ENCODE measurements at places on chromosomes 2 and 18.
A peak's percentile ranks its signal among the peaks of the same experiment; 100 is the strongest.

- no peak for DNase-seq
Measured at GRCh38 chr2:158305501-158305900, 151.1 kb downstream of the CCDC148 start.

DNA sequence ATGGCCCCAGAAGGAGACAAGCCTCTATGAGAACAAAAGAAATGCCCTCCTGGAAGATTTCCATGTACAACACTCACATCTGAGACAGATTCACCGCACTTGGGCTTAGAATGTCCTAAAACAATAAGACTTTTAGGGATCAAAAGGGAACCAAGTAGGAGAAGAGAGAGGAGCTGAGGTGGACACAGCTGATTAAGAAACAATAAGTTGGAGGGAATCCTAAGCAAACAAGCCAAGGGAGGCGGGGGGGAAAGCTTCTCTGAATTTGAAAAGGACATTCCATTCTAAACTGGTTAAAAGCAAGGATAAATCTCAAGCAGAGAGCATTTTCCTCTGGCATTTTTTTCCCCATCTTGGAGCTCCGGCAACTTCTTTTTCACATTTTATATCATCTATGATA, 9.9 kb downstream of the ACVR1 start:
- DNase-seq = peak; percentile 30

DNA sequence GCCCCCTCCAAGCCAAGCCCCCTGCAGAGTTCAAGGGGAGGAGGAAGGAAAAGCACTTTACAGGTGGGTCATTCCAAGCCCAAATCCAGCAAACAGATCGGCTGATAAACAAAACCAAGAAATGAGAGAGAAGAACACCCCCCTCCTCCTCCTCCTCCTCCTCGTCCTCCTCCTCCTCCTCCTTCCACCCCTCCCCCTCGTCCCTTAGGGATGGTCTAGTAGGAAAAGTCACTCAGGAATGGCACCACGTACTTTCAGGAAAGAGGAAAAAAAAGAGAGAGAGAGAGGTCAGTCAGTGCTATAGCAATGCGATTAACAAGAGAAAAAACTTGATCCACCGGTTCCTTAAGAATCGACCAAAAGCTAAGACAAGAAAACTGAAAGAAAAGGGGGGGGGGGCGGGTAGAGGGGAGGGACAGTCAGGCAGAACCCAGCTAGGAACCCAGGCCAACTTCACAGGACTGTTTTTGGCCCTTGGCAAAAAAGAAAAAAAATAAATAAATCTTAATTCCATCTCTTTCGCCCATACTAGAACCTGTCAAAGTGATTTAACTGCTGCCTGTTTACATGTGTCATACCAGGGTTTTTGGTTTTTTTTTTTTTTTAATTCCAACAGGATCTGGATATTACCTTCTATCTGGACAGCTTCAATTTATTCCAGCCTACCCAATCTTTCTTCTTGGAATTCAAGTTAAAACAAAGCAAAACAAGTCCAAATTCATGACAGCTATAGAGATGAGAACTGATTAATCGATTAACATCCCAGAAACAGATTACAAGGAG, 906 bp downstream of the IKZF2 start:
- peak; percentile 63 for DNase-seq

DNA sequence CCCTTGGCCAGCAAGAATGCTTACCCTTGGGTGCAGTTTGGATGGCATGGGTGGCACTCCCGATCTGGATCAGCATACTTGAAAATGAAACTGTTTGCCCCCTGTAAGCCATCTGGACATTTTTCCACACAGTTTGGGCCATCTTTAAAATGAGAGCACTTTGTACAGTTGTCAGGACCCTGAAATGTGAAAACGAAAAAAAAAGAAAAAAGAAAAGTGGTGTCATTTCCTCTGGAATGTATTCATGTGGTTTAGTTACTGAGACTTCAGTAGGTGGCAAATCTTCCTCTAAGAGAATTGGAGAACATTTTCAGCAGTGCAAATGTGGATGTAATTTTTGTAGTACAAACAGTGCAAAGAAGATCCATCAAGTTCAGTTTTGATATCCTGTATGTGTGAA, 873.3 kb downstream of the ERBB4 start:
- DNase-seq = no peak

DNA sequence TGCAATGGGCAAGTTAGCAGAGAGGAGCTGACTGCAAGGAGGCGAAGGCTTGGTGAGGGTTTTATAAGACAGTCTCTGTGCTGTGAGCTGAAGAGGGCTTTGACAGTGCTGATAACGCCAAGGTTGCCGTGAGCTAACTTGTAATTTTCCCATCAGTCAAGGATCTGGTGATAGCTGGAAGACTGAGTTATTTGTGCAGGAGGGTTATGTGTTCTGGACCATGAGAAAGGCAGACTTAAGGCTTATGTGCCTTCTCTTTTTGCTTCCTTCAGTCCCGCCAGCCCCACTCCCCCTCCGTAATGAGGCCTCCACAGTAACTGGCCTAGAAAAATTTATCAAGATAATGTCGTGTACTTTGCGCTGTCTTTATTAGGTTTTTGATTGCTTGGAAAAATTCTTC, 94.6 kb downstream of the RTP5 start:
- DNase-seq = no peak

- DNase-seq = no peak
Measured at GRCh38 chr2:12741380-12741779, 24.6 kb downstream of the TRIB2 start.

GRCh38 chr2:235692671-235693171, 198.9 kb downstream of the AGAP1 start:
- no peak for DNase-seq

DNA sequence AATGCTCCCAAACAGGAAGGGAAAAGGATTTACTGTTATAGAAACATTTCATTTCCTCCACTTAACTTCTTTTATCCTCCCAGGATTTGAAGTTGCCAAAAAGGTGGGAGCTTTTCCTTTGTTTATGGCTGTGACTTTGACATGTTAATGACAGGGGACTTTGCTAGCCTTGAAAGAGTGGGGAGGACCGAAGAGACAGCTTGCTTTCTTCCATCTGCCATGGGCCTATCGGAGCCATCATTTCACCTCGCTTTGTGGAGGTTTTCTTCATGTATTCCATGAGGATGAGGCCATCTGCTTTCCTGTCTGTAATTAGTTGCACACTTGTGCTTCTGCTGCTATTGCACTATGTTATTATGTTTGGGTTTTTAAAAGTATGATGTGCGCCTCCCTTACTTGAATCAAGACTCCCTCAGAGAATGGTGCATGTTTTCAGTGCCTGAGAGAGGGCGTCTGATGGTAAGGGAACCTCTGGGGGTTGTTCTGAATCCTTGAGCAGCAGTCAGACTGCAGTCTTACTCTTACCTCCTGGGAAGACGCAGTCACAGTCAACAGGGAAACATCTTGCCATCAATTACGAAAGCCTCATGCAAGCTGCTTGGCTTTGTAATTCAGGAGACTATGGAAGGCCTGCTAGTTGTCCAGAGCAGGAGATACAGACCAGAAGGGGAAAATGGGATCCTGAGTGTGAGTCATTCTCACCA, 173.3 kb upstream of the MGAT5 start:
- no peak for DNase-seq

- DNase-seq = no peak
Measured at GRCh38 chr18:11859903-11860407, 8.7 kb downstream of the CHMP1B start.

GRCh38 chr2:80054346-80054675, 250.2 kb downstream of the LRRTM1 start:
- no peak for DNase-seq

- no peak for DNase-seq
Measured at GRCh38 chr18:40926679-40927078, 1028.4 kb upstream of the PIK3C3 start.

- DNase-seq = no peak
Measured at GRCh38 chr2:208645226-208645625, 238.6 kb downstream of the PTH2R start.

DNA sequence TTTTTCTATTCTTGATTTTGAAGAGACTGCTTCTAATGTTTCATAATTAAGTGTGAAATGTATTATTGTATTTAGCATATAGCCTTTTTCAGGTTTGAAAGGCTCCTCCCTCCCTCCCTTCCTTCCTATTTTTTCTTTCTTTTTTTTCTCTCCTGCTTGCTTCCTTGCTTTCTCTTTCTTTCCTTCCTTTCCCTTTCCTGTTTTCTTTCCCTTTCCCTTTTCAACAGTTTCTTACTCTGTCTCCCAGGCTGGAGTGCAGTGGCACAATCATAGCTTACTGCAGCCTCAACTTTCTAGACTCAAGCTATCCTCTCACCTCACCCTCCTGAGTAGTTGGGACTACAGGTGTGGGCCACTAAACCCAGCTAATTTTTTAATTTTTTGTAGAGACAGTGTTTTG, 44.6 kb downstream of the RMDN2 start:
- DNase-seq = no peak

GRCh38 chr2:98086491-98087446, at the start of gene VWA3B:
Gene VWA3B, plus strand, starts transcription at chr2:98087167. Its CDS starts 5,926 bp downstream, at chr2:98093093.
- DNase-seq = peak; percentile 90

- peak; percentile 67 for DNase-seq
Measured at GRCh38 chr2:234335661-234336228, 161.1 kb downstream of the ARL4C start.

GRCh38 chr2:96927405-96928171, 57.7 kb upstream of the SEMA4C start:
- DNase-seq = no peak

GRCh38 chr2:112181571-112182290, 43.5 kb downstream of the FBLN7 start:
- no peak for DNase-seq

DNA sequence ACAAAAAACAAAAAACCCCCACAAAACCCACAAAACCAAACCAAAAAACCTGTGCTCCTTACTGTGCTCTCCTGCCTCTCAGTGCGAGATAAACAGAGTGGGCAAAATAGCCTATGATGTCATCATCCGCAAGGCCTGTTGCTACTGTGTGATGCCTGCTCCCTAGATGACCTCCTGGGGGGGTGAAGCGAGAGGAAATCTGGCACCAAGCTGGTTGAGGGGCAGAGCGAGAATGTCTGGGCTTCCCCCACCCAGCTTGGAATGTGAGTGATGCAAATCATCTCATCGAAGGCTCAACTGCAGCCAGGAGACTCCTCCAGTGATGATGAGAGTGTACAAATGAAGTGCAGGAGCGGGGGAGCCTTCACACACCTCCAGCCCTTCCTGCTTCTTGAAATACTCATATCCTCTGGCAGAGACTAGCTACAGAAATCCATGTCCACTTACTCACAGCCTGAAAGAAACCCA, 57.7 kb upstream of the MAP4K3 start:
- peak; percentile 24 for DNase-seq

DNA sequence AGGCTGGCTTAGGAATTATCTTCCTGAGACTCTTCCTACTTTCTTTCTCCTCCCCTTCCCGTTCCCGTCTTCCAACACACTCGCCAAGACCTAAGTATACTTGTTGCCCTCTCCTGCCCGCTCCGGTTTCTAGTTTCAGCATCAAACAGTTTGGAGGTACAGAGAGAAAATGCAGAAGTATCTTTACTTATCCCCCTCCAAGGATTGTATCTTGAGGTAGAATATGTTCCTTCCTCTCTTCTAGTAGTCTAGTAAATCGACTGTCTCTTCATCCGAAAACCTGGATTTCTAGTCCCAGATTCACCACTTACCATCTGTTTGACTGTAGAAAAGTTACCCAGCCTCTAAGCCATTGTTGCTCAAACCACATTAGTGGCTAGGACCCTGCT, 755 bp downstream of the EIF4E2 start:
- DNase-seq = no peak

DNA sequence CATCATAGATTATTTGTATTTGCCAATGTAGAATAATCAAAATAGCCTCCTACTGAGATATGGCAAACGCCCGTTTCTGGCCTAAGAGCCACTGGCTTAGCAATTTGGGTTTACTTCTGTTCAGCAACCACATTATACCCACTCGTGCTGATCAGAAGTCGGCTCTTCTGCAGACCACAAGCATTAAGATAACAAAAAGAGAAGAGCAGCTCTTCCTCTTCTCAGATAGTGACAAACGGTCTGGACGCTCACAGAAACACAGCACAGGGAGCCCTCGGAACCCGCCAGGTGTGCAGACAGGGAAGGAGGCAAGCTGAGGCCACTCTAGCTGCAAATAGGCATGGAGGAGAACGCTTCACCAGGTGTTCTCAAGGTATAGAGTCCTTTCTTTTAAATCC, 164.0 kb downstream of the HDAC4 start:
- DNase-seq = no peak

DNA sequence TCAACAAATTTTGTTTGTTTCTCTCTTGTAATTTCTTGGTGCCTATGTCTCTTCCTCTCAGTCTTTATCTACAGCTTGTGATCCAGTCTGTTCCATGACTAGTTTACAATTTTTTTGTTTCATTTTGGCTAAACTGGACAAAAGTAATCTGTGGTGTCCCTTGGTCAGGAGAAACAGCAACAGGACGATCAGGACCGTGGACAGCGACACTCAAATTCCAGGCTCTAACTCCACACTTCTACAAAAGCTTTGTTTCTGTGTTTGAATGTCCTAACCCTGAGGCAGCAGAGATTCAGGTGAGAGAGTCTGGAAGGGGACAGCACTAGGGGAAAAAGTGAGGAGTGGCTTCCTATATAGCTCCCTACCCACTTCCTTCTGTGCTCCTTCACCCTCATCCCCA, 593.3 kb upstream of the FANCL start:
- DNase-seq = peak; percentile 74

DNA sequence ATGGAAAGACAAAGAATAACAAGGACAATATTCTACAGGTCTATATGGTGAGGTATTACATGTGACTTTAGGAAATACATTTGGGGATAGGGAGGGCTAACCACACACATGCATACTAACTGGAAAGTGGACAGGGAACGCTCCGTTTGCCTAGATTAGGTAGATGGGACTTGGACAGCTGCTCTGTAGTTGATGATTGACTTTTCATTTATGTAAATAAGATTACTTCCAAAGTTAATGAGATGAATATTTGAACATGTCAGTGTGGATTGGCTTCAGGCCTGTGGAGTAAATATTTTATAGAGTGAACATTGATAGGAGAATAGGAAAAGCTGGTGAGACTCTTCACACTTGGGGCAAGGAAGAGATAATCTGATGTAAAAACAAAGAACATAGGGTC, 142.0 kb downstream of the NCK2 start:
- DNase-seq = no peak

GRCh38 chr2:144096531-144096930, 423.4 kb downstream of the ZEB2 start:
- DNase-seq = no peak

DNA sequence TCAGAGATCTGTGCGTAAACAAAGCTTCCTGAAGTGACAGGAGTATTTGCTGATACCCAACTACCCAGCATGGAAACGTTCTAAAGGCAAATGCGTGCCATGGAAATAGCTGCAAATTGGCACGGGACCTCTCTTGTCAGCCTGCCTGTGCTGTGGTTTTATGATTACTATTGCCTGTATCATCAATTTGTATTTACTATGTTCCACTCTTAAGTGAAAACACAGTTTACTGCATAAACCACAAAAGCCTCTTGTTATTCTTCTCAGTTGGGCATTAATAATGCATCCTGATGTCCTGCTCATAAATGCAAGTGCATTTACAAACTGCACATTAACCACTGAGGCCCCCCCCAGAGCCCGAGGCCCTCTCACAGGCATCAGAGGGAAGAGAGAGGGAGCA, 196.6 kb upstream of the SLC35G4 start:
- DNase-seq = no peak

DNA sequence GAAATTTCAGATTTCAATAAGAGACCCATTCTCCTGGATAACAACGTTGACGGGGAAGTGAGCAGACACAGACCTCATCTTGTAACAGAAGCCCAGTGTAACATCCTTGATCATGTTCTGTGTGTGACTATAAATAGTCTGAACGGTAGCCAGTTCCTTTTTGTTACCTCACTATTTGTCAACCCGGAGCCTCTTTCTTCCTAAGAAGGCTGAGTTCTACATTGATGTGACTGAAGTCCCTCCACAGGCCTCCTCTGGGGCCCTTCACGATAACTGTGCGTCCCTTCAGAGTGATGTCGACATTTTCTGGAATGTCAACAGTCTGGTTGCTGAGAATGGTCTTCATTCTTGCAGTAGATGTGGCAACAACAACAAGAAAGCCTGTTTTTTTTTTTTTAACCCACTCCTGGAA, 6.3 kb upstream of the PLEKHM3 start:
- DNase-seq = no peak
